Coronary artery (tissue), 2 donors: ENCODE measurements at places on chromosomes 5 and 9.

GRCh38 chr9:128054087-128054486, 13.0 kb downstream of the NAIF1 start:
- no peak for DNase-seq

- DNase-seq = no peak
These were observed 408.8 kb upstream of the KIF2A start for GRCh38 chr5:61897251-61897650.

DNA sequence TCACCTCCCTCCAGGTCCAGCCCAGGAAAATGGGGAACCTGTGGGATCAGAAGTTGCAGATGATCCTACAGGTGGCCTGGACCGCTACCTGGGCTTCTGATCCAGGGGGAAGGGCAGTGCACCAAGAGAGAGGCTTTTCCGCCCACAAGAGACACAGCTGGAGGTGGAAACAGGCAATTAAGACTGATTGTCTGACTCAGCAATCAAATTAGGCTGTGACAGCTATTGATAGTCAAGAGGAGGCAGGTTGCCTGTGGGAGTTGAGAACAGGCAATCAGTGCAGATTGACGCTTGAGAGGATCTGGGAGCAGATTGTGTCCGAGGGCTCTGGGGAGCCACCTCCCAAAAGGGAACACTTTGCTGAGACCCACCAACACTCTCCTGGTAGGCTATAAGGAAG, 71.1 kb upstream of the SLC44A1 start:
- no peak for DNase-seq

- DNase-seq = no peak
These were observed 20.4 kb downstream of the FBXO10 start for GRCh38 chr9:37555786-37556185.

- DNase-seq = no peak
These were observed 141.2 kb downstream of the TRIM36 start for GRCh38 chr5:115028557-115028956.

DNA sequence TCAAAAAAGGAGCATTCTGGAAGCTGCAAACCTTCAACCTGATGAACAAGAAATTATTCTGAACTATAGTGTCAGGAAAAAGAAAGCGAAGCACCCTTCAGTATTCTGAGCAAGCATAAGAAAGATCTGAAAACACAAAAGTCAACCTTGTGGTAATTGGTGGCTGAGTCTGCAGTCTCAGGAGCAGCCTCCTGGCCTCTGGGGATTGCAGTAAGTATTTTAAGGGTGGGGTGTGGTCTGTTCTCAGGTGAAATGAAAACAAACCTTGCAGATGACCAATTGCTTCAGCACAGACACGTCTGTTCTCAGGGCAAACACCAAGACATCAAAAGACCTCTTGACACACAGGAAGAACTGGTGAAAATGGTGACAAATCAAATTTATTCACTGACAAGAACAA, 147.8 kb upstream of the RAPGEF1 start:
- no peak for DNase-seq

- no peak for DNase-seq
These were observed 662.4 kb downstream of the DTWD2 start for GRCh38 chr5:118325931-118326330.

- DNase-seq = no peak
These were observed 13.7 kb upstream of the FCHSD1 start for GRCh38 chr5:141664733-141665461.

DNA sequence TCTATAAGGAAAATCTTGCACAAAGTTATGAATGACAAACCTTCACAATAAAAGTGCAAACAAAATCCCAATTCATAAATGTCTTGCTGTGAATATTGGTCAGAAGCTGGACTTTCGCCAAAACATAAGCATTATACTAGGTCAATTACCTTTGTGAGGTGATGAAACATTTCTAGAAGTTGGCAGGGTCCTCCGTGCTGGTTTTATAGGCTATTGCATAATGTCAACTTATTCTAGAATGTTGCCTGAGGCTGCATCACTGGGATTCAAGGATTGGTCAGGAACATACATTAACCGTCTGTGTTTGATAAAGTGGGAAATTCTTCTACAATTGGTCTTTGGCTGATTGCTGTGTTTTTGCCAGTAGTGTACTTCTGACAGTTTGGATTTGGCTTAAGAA, 49.8 kb upstream of the PALM2AKAP2 start:
- no peak for DNase-seq

- no peak for DNase-seq
These were observed 50.6 kb downstream of the LRRTM2 start for GRCh38 chr5:138824516-138824915.

DNA sequence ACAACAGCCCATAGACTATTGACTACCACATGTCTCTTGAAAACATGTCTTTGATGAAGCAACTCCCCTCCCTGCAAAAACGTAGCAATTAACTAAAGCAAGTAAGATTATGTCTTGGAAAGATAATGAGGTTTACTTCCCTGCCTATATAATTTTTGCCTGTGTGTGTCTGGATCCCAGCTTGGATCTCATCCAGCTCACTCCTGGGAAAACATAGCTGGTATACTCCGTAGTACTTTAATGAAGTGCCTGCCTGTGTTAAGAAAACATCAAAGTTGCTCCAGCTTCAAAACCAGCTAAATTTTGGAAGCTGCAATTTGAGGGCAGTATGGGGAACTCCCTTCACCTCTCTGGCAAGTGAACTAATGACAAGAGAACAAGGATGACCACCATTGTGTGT, 182.6 kb upstream of the C9orf72 start:
- DNase-seq = no peak

GRCh38 chr9:83154087-83154736, 91.3 kb upstream of the RASEF start:
- no peak for DNase-seq

- no peak for DNase-seq
These were observed 18.7 kb upstream of the GABBR2 start for GRCh38 chr9:98727428-98727827.

GRCh38 chr5:41346609-41347008, 133.3 kb upstream of the C6 start:
- no peak for DNase-seq

- DNase-seq = no peak
These were observed 500.0 kb upstream of the C9orf72 start for GRCh38 chr9:28073270-28073669.

DNA sequence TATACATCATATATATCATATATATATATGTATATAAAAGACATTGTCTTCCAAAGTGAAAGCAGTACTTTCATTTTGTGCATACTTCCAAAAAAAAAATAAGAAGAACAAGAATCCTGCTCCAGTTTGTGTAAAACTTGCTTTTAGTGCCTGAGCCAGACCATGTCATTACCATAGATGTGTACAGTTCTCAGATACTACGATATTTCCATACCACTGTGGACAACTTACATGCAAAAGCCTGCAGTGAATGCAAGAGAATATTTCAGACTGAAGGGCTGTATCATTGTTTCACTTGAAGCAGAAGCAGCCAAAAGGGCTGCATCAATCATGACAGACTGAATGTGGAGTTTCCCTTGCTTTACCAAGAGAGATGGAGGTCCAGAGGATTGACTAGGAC, 72.6 kb upstream of the CYLC2 start:
- no peak for DNase-seq

DNA sequence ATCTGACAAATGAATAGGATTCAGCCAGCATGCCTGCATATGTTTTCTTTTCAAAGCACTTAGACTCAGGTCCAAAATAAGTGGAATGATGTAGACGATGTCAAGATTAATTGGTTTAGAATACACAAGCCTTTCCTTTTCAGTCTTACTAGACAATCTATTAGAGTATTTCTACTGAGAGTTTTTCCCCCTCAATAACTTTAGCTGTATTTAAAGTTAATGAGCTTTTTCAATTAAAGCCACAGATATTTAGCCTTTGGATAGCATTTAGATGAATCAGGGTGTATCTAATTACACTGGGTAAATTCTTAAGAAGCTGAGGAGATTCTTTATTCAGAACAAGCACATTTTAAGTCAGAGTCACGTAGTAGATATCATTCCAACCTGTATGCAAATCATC, 198.7 kb upstream of the MPDZ start:
- DNase-seq = no peak

DNA sequence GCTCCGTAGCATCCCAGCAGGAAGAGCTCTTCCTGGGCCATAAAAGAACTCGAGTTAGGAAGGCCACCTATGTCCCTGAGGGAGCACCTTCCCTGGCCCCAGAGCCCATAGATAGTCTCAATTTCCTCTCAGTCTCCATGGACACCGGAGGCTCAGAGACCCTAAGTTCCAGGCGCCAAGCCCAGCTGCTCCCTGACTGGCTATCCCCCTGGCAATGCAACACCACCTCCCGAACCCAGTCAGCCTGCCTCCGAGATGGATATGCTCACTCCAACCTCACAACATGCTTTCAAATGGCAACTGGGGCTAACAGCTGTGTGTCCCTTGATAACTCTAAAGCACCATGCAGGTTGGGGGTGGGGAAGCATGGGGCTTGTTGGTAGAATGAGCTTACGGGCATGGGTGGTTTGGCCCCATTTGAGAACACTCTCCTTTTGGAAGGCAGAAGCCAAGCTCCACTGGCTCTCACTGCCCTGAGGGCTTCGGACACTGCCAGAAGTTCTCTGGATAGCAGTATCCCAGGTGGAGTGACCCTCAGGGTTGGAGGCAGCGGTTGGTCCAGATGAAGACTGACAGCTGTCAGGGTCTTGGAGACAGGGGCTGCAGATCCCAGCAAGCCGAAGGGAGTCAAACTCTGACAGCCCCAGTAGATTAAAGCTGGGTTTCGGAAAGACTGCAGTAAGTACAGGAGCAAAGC, 165.3 kb downstream of the PAX5 start:
- DNase-seq = no peak

DNA sequence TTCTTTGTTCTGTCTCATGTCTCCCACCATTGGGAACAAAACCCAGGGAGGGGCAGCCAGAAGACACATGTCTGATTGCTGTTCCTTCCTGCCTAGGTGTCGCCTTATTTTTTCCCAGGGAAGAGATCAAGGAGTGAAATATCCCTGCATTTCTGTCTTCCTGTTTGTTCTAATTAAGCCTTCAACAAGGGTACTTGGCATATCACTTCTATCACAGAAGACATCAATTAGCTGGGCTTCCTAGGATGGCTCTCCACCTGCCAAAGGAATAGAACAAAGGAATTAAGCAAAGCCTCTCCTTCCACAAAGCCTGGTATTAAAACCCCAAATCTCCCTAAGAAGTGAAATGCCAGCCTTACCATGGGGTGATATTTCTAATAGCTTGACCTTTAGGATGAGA, 299.5 kb upstream of the CD180 start:
- DNase-seq = no peak

DNA sequence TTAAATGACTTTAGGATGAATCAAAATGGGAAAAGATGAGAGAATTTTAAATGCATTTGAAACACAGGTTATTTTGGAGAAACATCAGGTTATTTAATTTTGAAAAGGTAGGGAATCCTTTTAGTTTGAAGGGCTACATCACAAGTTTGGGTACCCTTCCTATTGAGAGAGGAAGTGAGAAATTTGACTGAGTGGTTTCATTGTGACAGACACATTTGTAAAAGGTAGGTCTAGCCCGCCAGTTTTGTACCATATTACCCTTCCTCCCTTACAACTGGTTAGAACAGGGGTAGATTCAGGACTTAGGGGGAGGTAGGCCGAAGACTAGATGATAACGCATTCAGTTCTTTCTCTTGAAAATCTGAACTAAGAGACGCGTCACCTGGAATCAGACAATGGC, 464.2 kb downstream of the EBF1 start:
- DNase-seq = no peak

GRCh38 chr9:97808972-97809371, 44.1 kb upstream of the FOXE1 start:
- DNase-seq = no peak

DNA sequence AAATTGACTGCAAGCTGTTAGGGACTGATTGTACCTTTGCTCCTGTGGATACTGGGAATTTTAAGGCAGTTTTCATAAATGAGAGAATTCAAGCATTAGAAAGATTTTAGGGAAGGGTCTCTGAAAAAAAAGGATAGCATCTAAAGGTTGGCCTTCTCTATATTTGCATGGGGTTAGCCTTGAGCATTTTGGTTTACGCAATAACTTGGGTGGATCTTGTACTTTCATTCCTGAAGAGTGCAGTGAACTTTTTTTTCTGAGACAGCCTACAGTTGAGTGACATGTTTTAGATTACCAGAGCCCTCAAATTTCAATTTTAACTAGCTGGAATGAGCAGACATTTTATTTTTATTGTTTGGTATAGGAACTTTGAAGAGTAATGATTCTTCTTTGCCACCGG, 91.6 kb upstream of the NR3C1 start:
- DNase-seq = no peak
